Activated CD4-positive, alpha-beta T cell treated with anti-CD3 and anti-CD28 coated beads for 4 hours (primary cell): ENCODE measurements at places on chromosomes 6 and 20.

GRCh38 chr20:62252342-62252966 lies 14.1 kb downstream of the OSBPL2 start:
- DNase-seq: no peak

- DNase-seq: peak; percentile 90
Observed at GRCh38 chr6:16684896-16685554, 76.2 kb downstream of the ATXN1 start.

DNA sequence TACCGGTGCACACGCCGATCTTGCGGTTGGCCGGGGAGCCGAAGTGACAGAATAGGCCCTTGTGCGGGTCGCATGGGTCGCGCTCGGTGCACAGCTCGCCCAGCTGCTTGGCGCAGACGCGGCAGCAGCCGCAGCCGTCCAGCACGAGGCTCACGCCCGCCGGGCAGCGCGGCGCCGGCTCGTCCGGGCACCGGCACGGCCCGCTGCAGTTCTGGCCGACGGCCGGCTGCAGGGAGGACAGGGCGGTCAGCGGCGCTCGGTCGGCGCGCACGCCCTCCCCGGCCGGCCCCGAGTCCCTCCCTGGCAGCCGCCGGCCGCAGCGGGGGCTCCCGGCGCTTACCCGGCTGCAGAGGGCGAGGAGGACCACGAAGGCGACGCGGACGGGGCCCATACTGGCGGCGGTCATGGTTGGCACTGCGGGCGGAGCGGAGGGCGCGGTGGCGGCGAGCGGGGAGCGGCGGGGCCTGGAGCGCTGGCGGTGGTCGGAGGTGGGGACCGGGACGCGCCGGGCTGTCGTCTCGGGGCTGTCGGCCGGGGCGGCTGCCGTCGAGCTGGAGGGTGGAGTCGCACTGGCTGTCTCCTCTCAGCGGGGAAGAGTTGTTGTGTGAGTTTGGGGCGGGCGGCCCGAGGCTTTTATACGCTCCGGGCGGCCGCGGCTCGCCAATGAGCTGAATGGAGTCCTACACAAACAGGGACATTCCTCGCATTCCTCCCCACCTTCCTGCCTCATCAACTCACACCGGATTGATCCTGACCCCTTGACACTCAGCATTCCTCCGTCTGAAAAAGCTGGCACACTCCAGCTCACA lies at the start of gene CCN2:
TSS of gene CCN2 (minus strand) at position 606 of the 809 bp plus-strand sequence. CDS start at position 406, 200 bp downstream.
- DNase-seq: no peak

GRCh38 chr6:144338951-144339700 lies 54.0 kb downstream of the UTRN start:
- DNase-seq: no peak

DNA sequence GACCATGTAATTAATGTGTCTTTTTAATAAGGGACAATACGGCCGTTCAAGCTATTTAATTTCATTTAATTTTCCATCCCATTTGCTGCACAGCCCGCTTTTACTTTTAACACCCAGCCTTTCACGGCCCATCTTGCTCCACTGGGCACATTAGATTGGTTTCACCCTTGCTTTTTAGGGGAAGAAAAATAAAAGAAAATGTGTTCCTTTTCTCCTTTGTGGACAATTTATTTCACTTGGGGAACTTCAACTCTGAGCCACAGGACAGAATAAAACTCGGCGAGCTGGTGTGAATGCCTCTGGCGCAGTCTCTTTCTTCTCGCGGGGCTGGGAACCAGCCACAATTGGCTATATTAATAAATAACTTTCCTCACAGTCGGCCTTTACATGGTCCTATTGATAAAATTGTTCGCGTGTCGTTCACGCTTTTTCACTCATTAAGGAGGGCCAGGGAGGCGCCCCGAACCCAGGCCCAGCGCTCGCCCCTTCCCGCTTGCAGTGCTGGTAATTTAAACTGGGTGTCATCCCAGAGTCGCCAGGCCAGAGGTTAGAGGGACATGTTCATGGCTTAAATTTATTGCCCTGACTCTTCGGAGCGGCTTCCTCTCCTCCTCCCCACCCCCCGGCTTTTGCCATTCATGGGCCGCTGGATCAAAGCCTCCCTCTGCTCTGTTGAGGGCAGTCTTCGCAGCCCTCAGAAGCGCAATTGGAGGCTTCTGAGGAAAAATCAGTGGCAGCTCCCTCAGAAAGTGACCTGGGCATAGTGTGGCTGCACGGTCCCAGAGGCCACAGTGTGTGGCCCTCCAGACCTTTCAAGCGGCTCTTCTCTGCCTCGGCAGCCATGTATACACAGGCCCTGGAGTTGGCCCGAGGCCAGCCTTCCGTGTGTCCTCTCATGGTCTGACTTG lies 2.2 kb upstream of the PRDM13 start:
- DNase-seq: no peak

DNA sequence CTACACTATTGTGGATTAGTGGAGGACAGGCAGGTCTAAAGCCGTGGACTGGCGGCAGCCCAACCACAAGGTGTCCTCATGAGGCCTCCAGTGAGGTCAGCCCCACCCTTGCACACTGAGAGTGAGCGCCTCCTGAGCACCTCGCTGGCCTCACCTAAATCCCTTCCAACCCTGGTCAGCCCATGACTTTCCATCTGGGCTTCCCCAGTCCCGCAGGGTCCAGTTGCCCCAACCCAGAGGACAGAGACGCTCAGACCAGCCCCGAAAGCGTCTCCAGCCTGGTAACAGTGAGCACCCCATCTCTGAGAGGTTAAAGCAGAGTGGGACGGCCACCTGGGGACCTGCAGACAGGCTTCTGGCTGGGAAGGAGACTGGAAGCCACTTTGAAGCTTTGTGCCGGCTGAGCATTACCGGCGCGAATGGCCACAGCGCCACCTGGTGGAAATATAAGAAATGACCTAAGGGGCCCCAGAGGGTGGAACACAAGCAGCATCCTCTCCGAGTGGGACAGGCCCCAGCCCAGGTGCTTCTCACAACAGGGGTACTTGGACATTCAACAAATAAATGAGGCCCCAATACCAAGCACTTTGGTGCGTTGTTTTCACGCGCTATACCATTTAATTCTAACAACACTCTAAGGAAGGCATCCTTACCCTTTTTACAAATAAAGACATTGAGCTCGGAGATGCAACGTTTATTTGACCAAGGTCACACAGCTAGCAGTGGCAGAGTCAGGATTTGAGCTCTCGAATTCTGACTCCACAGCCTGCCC lies 65.7 kb upstream of the TOP1 start:
- DNase-seq: peak; percentile 72

GRCh38 chr20:64076061-64076997 lies 3.0 kb downstream of the RGS19 start:
- DNase-seq: no peak

DNA sequence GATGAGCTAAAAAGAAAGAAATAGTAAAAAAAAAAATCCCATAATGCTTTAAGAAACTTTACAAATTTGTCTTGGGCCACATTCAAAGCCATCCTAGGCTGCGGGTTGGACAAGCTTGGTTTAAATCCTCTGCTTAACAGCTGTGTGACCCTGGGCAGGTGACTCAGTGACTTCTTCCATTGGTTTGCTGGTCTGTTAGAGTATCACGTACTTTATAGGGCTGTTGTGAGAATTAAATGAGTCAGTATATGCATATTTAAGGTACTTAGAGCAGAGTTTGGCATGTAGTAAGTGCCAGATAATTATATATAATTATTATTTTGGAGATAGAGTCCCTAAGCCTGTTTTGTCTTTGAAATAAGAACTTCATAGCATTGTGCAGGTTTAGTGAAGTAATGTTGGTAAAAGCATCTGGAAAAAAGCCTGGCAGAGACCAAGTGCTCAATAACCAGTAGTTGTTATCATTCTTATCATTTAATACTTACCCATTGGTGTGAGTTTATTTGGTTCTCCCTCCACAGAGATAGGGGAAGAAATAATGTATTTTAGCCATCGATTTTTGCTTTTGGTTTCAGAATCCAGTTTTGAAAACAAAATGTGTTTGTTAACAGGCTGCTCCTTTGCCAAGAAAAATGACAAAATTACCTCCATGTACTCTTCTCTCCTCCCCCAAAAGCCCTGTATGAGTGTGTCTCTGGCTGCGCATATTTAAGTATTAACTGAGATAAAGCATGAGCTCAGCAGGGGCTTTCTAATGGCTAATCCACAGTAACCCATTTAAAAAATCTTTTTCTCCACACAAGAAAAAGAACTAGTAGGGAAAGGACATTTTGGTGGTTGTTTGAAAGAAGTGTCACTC lies 67.2 kb downstream of the FOXO3 start:
- no peak for DNase-seq

DNA sequence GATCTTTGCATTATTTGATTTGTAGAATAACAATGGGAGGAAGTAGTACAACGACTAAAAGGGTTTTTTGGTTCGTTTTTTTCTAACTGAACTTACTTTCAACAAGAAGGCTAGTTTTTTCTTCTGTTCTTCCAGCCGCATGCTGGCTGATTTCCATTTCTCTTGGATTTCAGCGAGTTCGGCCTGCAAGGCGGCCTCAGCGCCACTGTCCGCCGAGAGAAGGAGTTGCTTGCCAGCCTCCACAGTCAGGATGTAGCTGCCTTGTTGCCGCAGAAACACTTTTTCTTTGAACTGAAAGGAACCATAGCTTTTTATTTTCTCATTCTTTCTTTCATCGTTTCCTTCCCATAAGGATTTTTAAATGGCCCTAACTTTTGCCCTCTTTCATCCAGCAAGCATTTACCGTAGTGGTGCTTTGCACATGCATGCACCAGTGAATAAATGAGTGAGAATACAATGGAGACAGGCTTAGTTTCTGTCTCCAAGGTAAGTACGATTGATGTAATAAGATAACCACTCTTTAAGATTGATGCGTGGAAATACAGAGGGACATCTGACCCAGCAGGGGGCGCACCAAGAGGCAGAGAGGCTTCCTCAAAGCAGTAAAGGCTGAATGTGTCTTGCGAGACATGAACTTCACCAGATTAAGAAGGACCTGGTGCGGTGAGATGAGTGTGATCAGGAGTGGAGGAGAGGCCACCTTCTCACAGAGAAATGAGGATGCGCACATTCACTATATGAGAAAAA lies 398.8 kb downstream of the ESR1 start:
- peak; percentile 41 for DNase-seq

DNA sequence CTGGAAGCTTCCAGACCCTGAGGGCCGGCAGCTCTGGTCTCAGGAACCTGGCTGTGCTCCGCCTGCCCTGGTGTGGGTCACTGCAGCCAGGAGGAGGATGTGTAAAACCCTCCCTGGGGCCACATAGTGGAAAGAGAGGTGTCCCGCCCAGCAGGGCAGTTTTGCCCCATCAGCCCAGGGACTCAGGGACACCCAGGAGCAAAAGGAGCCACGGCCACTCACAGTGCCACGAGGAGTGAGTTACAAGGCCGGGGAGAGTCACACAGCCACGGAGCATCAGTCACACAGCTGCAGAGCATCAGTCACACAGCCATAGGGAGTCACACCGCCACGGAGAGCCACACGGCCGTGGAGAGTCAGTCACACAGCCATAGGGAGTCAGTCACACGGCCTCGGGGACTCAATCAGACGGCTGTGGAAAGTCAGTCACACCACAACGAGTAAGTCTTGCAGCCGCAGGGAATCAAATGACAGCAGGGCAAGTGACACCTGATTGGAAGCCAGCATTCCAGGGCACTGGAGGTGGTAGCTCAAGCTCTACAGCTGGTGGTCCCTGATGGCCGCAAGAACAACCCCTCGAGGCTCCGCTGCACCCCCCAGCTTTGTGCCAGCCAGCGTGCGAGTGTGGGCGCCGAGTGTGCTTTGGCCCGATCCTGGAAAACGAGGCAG lies 60.9 kb downstream of the DLL1 start:
- no peak for DNase-seq

DNA sequence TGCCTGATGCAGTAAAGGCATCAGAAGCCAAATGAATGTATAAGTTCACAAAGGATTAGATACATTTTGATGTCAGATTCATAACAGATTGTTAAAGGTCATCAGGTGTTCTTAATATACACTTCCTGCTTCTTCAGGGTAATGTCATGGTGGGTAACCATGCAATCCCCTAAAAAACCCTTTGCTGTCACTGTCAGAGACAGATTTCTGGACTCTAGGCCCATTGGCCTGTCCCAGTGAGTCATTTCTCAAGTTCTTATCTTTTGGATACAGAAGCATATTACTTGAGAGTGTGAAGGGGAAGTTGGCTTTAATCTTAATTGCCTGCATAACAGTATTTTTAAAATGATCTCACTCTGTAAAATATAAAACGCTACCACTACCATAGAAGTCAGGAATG lies 895.6 kb upstream of the MAP3K7 start:
- DNase-seq: no peak

GRCh38 chr20:48703511-48704219 lies 124.1 kb downstream of the PREX1 start:
- no peak for DNase-seq

DNA sequence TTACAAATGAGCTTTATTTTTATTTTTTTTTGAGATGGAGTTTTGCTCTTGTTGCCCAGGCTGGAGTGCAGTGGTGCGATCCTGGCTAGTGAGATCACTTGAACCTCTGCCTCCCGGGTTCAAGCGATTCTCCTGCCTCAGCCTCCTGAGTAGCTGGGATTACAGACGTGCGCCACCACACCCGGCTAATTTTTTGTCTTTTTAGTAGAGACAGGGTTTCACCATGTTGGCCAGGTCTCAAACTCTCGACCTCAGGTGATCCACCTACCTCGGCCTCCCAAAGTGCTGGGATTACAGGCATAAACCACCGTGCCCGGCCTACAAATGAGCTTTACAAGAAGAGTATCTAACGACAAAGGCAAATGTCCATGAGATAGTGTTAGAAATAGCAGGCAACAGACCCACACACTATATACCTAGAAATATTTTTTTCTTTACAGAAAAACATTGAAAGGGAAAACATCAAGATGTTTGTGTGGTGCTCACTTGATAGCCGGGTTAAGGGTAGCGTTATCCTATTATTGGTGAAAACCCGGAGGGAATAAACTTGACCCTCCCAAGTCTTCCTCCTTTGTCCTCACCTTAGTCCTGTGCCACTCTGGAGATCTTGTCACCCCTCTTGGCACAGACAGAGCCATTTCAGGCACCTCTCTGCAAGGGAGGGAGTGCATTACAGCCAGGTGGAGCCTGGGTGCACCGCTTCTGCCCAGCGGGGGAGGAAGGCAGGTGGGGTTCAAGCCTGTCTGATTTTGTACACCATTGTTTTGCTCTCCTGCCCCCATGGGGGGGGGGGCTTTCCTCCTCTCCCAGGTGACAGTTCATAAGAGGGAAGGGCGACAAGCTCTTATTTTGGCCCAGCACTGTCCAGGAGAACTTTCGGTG lies 21.0 kb upstream of the AVP start:
- no peak for DNase-seq

- no peak for DNase-seq
Observed at GRCh38 chr6:109252261-109253041, 129.8 kb downstream of the CD164 start.
